ENCODE measurements at places on chromosomes 3 and 15.

- DNase-seq, result no peak
These were observed 353 bp downstream of the ATG3 start for GRCh38 chr3:112561484-112561733.

DNA sequence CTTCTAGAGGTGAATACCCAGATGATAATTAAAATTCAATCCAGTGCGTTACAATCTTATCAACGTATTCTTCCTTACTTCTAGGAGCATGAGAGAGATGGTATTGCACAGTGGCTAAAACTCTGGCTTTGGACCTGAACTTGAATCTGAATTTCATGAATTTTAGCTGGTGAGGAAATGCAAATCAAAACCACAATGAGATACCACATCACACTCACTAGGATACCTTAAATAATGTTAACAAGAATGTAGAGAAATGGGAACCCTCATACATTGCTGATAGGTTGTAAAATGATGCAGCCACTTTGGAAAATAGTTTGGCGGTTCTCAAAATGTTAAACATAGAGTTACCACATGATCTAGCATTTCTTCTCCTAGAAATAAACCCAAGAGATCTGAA, 47.1 kb upstream of the TSC22D2 start:
- DNase-seq, result no peak

- no peak for DNase-seq
These were observed 177.1 kb upstream of the CHRNA7 start for GRCh38 chr15:31852933-31853799.

- DNase-seq, result no peak
These were observed 292.5 kb downstream of the MCTP2 start for GRCh38 chr15:94523873-94524272.

DNA sequence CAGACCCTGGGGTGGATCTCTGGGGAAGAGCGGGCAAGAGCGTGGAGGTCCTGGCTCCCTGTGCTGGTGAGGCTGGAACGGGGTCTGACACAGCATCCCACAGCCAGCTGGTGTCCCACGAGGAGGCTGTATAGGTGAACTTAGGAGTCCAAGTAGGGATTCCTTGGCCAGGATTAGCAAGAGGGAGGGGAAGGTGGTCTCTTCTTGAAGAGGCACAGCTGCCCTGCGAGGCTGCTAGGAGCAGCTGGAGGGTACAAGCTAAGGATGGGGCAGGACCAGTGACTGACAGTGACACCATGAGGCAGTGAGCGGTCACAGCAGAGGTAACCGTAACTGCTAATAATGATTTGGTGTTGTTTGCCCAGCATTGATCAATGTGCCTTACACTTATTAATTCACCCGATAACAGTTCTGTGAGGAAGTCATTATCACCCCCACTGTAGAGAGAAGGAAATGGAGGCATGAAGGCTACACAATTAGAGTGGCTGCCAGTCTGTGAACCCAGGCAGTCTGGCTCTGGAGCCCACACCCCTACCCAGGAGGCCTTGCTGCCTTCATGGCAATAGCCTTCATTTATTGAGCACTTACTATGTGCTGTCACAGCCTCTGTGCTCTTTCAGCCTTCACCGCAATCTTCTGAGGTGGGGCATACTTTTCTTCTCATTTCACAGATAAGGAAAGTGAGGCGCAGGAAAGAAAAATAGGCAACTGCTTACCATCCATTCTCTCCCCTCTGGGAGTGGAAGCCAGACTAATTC, 59.4 kb downstream of the TMEM44 start:
- DNase-seq, result no peak

- DNase-seq, result no peak
These were observed 68.5 kb upstream of the RBP1 start for GRCh38 chr3:139608108-139608380.

All from stimulated activated CD8-positive, alpha-beta memory T cell treated with anti-CD3 and anti-CD28 coated beads, Interleukin-4, amount 100 ng/mL, for 4 hours (primary cell).